ENCODE measurements at places on chromosomes 11 and 22.
A peak's percentile ranks its signal among the peaks of the same experiment; 100 is the strongest.

DNA sequence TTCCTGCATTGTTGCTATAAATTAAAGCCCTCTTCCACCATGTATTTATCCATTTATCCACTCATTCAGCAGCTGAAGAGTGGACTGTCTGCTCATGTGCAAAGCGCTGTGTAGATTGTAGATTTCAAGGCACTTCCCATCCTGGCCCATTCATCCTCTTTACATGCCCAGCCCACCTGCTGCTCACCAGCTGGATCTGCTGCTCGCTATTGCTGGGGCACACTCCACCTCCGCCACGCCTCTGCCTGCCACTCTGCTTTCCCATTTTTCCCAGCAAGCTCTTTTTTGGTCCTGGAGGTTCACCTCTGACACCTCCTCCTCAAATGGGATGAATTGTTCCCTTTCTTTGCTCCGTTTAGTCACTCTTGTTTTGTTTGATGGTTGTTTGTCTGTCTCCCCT is 48.3 kb downstream of the CEP164 start:
- DNase-seq = no peak

DNA sequence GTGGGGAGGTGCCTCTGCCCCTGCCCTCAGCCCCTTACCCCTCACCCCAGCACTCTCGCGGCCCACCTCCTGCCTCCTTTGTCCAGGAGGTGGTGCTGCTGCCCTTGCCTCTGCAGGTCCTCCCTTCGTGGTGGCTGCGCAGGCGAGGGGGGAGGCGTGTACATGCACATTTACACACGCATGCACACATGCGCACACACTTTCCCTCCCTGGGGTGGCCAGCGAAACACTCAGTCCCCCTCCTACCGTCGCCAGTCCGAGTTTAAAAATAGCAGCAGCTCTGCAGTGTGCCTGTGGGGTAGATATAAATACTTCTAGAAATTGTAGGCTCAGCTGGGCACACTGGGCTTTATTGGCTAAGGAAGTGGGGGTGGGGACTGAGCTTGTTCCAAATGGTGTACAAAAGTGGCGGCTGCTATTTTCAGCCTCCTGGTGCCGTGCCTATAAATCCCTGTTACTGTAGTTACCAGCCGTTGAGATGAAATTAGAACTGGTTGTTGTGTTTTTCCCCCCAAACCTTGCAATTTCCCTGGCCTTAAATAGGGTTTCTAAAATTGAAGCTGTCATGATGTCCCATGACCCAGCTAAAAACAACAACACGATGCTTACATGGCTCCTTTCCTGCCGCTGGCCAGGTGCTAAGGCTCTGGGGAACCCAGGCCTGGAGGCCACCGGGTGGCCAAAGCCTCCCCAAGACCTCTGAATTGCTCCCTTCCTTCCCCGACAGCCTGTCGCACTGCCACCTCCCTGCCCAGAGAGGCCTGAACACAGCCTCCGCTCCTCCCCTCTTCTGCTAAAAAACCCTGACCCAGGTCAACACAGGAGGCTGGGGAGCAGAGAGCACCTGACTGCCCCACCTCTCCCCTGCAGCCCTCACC is 12.4 kb downstream of the PICK1 start:
- DNase-seq = no peak

DNA sequence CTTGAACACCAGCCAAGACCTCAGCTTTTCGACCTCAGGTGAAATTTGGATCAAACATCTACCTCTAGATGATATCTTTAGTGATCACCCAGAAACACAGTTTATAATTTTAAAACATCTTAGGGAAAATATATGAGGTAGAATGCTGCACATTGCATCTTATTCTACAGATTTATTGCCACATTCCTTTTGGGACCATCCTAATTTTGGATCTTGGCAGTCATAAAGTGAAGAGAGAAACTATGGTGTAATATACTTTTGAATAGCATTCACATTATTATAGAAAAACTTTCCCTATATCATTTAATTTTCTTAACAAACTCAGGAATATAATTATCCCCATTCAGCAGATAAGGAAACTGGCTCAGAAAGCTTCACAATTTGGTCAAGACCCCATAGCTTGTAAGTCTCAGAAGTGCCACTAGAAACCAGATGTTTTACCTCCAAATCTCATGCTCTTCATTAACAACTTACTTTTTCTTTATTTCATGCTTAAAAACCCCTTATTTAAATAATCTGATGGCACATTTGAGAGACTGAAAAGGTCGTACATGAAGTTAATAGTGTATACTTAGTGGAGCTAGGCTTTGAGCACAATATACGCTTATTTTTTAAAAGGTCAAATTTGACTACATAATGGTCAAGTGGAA is 199.2 kb upstream of the CTSC start:
- DNase-seq = no peak

DNA sequence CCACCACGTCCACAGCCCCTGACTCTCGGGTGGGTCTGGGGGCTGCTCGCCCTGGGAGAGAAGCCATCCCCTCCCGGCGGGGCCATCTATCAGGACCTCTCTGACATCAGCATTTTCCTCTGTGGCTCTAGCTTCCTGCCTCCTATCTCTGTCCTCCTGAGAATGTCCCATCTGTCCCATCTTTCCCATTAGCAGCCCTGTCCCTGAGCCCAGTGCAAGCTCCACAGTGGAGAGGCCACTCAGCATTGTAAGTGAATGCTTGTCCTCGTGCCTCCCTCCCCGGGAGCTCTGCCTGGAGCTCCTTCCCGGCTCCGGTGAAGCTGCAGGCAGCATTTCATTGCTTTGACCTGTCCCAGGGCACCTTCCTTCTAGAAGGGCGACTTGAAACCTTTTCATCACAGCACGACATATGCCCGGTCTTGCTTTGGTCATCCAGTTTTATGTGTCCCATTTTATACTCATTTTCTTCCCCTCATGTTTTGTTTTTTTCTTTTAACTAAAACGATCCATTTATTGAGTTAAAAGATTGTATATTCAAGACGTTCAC is 49.7 kb downstream of the RTN4R start:
- DNase-seq = no peak

GRCh38 chr11:93000511-93001476 is 31.3 kb downstream of the MTNR1B start:
- DNase-seq = no peak

DNA sequence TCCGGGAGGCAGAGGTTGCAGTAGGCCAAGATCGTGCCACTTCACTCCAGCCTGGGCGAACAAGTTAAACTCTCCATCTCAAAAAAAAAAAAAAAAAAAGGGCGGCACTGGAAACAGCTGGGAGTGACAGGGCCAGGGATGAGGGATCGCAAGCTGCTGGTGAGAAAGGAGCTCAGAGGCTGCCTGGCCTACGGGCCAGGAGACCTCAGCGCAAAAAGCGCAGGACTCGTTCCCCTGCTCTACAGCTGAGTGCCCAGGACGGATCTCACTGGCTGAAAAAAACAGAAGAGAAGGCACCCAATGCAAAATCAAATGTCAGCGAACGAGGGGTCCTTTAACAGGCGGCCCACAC is 650 bp upstream of the NUP50 start:
- DNase-seq = no peak

GRCh38 chr11:125388611-125389010 is 107.5 kb downstream of the FEZ1 start:
- DNase-seq = no peak

DNA sequence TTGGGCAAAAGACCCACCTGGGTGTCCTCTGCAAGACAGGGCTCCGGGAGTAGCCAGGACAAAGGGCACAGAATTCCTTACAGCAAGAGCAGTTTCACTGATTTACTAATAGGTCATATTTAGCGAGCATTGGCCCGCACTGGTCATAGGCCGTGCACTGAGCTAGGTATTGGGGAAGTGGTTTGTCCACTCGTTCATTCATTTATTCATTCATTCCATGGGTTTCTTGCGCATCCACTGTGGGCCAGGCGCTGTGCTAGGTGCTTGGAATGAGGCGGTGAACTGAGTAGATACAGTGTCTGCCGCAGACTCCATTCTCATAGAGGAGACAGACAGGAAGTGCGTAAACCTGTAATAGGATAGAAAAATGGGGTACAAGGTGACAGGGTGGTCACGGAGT is 13.2 kb upstream of the LINC01488 start:
- DNase-seq = no peak

DNA sequence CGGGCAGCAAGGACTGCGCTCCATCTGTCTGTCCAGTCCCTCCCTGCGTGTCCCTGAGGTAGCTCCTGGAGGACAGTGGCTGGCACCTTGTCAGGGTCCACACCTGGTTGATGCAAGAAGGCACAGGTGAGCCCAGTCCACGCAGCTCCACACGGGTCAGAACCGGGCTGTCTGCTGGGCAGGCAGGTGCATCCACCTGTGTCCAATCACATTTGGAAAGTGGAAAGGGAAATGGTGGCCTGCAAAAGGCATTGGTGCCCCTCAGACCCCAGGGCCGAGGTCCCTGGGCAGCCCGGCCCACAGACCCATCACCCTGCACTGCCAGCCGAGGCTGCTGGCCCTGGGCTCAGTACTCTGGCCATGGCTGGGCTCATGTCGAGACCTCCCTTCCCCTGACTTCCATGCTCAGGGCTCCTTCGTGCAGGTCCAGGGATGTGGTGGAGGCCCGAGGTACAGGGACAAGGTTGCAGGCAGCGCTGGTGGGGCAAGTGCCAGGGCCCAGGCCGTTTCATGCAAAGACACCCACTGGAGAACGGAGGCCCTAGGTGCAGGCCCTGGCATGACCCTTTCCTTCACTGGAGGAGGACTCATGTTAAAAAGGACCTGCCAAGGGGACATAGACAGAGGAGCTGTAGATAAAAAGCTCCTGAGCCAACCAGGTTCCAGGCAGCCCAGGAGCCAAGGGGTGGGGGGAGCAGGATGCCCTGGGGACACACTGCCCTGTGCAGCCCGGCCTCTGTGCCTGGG is 38.9 kb upstream of the TH start:
- no peak for DNase-seq

DNA sequence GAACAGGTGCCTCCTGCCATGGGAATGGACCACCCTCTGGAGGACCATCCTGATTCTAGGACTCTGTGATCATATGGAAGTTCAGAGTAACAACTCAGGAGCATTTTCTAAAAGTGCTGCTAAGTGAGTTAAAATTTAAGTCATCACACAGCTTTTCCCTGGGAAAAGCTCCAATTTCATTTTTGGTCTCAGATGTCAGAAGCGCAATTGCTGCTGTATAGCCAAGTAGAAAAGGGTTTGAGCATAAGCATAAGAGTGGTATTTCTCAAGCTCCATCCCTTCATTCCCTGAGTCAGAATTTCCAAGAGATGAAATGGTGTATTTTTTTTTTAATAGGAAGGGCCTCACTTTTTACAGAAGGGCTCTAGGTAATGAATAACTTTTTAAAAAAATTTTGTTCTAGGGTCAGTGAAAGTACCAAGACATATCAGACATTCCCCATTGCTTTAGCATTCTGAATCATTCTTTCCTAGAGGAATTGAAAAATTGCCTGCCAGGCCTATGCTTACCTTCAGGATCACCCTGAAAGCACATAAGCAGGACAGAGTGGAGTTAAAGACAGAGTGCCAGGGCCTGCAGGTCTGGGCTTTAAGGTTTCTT is 564.5 kb upstream of the ISX start:
- DNase-seq = no peak

GRCh38 chr11:613369-613968 is 2.3 kb downstream of the IRF7 start:
- peak; percentile 46 for DNase-seq

DNA sequence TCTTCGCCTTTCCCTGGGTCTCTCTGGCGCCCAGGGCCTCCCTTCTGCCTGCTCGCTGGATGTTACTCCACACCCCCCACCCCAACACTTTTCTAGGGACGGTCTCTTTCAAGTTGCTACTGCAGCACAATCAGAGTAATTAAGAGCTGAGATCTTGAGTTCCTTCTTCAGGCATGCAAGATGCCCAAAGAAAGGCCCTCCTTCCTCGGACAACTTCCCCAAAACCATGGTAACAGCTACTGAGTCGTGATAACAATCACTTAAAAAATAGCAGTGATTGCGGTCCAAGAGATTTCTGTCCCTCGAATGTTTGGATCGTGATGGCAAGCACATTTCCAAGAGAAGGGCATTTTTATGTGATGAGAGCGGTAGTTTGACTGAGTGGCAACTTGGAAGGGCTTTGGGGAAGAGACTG is 638 bp upstream of the TENM4 start:
- DNase-seq = no peak

DNA sequence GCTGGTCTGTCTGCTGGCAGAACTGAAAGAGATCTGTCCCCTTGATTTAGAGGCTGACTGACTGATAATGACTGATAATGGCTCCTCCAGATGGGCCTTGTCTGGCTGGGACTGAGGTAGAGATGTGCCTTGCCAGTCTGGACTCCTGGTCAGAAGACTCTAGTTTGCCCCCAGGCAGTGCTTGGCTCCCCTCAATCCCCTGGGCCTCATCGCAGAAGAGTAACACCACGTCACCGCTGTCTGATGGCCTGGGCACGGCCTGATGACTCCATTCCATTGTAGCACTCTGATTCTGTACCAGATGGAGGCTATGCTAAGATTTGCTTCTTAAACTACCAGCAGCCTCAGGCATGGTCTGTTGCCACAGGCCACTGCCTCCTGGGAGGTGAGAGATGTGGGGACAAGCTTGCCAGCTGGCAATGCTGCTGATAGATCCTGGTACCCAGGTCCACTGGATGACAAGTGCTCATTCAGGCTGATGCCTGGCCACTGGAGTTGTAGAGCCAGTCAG is 19.1 kb downstream of the CYB5R2 start:
- DNase-seq = no peak

DNA sequence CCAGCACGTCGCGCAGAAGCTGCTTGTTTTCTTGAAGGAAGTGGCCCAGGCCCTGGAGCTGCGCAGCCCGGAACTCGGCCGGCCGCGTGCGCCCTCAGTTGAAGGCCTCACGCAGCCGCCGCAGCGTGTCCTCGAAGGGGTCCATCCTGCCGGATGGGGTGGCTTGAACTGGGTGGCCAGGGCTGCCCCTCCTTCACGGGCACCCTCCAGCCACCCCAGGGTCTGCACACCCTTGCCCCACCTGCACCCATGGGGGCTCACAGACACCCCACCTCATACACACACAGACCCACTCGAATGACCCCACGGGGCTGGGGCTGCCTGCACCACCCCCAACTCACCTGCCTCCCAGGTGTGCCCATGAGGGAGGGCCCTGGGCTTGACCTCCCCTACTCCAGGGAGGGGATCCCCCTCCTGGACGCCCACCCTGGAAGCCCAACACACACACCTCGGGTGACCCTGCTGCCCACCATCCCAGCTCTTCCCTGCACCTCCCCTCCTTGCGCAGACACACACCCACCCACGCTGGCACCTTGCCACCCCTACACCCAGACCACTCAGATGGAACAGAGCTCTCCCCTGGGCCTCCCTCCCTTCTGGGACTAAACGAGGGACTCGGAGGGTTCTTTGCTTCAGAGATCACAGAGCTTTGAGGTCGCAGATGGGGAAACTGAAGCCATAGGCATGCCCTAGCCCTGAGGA is 6.8 kb downstream of the ALDH3B2 start:
- DNase-seq = no peak
